Posterior vena cava (tissue), 2 donors: ENCODE measurements at places on chromosomes 4 and X.

- no peak for DNase-seq
Observed at GRCh38 chr4:140088323-140088967, 65.5 kb downstream of the MAML3 start.

- peak; percentile 77 for DNase-seq
Observed at GRCh38 chrX:149652232-149652981, 20.8 kb upstream of the TMEM185A start.

DNA sequence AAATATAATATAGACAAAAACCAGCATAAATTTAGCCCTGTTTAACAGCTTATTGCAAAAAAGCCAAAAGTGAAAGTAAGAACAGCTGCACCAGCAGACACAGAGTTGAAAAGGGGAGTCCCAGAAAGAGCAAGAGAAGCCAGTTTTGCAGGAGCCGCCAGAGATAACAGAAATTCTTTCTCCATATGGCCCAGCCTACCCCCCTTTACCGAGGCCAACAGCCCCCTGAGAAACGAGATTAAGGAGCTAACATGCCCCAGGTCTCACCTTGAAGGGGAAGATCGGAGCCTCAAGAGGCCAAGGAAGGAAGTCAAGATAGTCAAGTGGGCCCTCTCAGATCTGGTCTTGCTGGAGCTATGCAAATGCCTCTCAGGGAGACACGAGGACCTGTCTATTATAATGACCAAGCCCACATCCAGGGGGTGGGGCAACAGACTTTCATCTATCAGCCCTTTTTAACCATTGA is 4.8 kb downstream of the ACOX3 start:
- no peak for DNase-seq

GRCh38 chr4:174218127-174218790 is 65.2 kb downstream of the FBXO8 start:
- DNase-seq, result no peak

- no peak for DNase-seq
Observed at GRCh38 chr4:26212528-26212927, 108.3 kb upstream of the RBPJ start.

DNA sequence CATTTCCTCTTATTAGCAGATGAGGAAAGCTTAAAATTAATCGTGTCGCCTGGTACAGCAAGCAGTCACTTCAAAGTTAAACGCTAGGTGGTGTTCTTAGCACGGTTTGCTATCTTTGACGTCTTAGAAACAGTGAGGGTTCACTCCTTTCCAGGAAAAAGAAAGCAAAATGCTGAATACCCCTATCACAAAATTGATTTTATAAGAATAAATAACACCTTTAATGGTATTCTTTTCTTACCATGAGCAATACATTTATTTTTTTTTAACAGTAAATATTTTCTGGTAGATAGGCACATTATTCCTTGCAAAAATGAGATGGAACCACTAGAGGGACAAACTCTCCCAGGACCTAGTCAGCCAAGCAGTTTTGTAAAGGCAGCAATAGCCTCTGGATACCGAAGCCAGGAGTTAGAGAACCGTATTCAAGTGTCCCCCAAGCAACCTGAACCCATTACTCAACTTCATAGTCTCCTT is 153.9 kb downstream of the KDR start:
- no peak for DNase-seq

- DNase-seq, result no peak
Observed at GRCh38 chrX:121782976-121783375, 735.6 kb downstream of the GLUD2 start.

DNA sequence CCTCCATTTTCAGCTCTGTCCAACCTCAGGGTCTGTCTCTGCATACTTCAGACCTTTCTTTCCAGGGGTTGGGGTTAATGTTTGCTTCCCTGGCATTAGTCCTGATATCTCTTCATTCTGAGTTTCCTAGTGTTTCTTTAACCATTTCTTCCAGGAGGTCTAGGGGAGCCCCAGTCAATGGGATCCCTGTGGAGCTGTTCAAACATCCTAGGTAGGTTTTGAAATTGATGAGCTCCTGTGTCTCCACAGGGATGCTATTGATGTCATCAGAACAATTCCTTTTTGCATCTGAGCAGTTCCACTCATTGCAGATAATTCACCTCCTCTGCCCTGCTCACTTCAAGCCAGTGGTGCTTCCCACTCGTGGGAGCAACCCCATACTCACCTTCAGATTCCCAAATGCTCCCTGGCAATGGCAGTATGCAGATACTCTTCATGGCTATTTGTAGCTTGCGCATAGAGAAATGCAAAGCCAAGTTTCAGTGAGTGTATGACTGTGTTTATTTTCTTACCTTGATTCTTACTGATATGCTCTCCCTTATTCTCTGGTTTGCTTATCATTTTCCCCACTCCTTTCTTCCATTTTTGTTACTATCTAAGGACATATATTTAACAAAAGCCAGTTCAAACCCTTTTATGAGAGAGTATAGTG is 33.7 kb upstream of the LIMCH1 start:
- no peak for DNase-seq

DNA sequence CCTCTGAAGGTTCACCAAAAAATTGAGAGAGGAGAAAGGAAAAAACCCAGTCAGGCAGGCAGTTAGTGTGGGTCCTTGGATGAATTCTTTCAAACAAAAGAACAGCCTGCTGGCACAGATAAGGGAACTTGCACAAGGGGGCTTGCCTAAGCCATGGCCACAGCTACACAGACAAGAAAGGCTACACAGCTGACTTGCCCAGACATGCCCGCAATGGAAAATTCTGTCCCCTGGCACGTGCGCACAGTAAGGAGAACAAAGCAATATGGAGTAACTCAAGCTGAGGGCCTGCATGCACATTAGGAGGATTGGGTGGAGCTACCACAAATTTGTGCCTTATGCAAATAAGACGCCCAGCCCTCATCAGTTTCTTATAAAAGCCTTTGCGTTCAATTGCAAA is 512.5 kb upstream of the HTR2C start:
- no peak for DNase-seq

DNA sequence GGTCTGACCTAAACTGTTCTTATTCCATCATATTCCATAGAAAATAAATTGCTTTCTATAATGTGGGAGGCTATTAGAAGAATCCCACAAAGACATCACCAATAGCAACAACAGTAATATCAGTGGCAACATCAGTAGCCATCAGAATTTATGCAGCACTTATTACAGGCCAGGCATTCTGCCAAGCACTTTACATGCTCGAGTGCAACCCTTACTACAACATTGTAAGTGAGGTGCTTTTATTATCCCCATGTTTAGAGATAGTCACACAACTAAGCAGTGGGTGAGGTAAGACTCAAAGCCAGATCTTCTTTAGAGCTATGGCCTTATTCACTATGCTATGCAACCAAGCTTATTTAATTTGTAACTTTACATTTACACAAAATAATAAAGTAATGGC is 317.1 kb upstream of the BMP3 start:
- no peak for DNase-seq

- DNase-seq, result no peak
Observed at GRCh38 chr4:140183270-140183669, 29.3 kb upstream of the MAML3 start.

DNA sequence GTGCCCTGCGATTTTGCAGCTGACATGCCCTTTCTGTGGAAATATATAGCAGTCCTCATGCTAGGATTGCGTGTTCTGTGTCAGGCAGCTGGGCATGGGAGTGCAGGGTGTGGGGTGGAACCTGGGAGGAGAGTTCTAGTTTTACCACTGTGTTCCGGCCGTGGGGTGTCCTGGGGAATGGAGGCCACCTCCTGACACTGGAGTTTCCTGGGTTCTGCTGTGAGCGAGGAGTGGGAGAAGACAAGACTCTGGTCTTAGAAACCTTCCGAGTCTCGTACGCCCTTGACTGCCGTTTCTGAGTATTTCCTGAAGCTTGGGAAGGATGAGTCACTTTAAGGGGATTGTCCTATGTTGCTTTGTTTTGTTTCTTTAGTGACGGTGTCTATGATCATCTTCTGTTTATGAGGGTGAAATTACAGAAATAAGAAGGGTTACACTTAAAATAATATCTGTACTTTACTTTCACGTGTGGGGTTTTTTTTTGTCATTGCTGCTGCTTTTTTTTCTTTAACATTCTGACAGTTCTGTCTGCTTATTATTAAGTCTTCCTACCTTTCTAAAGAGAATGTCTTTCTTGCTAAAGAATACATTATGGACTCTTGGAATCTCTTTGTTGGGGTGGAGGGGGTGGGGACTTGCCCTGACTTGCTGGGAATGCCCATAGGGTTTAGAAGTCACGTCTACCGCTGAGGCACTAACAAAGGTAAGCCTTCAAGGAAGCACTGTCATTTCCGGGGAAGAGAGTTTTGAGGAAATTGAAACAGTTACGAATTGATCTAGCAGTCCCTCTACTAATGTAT is 19.1 kb downstream of the CD99 start:
- DNase-seq, result peak; percentile 82

DNA sequence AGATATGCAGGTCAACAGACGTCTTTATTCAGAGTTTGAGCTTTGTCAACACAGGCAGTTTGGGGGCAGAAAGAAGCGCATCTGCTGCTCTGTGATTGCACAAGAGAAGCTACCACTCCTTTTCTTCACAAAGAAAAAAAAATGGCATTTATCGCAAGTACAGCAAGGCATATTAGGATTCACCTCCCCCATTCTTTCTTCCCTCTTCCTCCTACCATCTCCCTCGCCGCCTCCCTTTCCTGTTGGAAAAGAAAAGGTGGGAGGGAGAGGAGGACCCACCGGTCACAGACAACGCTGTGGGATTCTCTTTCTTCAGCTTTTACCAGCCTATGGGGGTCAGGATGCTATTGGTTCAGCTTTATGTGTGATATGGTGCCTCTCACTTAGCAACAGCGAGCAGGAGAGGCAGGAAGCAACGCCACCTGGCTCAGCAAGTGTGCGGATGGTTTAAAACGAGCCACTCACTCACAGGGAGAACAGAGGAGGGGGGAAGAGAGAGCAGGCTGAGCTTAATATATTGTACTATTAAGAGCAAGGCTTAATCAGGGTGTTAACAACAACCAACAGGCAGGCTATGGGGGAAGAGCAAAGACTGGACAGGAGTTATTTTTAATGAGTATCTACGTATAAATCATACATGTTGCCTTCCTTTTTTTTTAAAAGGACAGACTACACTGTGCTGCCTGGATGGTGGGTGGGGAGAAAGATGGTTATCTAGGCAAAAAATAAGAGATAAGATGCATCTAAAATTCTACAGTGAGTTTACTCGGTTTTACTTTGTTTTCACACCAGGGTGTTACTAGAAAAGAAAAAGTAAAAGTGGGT is 104.7 kb downstream of the MAML3 start:
- no peak for DNase-seq
